ENCODE measurements at places on chromosomes 3 and 15.

GRCh38 chr3:85259748-85260147 is 301.0 kb downstream of the CADM2 start:
- DNase-seq, result no peak

GRCh38 chr15:28094732-28095521 is 4.2 kb downstream of the OCA2 start:
- DNase-seq, result no peak

DNA sequence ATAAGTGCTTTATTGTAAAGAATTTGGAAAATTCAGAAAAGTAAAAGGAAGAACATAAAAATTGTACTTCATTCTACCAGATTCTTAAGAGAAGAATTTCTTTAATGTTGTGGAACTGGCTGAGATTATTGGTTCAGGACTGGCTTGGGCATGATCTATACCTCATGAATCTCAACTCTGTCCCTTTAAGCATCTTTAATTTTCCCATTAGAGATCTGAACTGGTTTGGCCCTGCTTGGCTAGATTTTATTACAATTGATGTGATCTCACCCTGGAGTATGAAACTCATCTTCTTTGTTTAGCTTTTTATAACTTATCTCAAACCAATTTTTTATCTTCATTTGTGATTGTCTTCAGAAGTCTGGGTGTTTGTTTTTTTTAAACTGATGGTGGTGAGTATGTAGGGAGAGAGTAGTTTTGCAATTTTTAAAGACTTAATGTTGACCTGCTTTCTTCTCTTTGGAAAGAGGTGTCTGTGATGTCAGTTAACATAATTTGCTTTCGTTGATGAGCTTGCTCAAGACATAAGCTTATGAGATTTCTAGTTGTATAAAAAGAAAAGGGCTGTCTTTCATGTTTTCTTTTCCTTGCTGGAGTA is 61.9 kb downstream of the ZNF609 start:
- no peak for DNase-seq

- DNase-seq, result no peak
These were observed 527.1 kb upstream of the GOLIM4 start for GRCh38 chr3:168622795-168623194.

- no peak for DNase-seq
These were observed 61.8 kb upstream of the CMSS1 start for GRCh38 chr3:99755831-99756230.

- no peak for DNase-seq
These were observed 239.4 kb upstream of the ZPLD1 start for GRCh38 chr3:102195198-102195948.

- DNase-seq, result no peak
These were observed 11.1 kb upstream of the PLAAT1 start for GRCh38 chr3:193229851-193230420.

GRCh38 chr3:44926172-44926571 is 49.8 kb downstream of the ZDHHC3 start:
- DNase-seq, result no peak

DNA sequence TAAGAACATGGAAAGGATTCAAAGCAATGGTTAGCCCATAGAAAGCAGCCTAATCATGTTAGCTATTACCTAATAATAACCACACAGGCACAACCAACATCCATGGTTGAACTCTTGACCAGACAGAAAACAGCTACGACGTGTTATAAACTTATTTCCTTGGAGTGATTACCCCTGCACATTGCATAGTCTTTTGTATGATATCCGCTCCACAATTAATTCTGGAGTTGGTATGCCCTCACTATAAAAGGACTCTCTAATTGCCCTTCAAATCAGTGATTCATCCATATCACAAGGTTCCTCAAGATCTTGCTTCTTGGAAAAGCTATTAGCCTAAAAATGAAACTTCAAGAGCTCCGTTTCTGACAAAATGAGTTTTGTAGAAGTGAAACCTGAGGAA is 117.9 kb downstream of the SYNPR start:
- DNase-seq, result no peak

DNA sequence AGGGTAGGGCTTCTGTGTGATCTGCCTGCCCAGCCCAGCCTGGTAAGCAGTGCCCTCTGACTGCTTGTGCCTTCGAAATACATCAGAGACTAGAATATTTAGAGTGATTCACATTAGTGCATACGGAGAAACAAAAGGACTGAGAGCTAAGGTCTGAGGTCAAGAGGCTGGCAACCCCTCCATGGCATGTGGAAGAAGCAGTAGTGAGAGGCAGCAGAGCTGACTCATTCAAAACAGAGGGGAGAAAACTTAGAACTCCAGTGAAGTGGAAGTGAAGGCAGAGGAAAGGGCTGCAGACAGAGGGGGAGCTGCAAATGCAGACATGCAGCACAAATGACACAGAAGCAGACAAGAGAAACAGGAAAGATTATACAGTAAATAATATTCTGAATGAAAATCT is 61.6 kb downstream of the ULK4 start:
- DNase-seq, result no peak

- no peak for DNase-seq
These were observed 29.3 kb upstream of the ST3GAL6 start for GRCh38 chr3:98733812-98734281.

DNA sequence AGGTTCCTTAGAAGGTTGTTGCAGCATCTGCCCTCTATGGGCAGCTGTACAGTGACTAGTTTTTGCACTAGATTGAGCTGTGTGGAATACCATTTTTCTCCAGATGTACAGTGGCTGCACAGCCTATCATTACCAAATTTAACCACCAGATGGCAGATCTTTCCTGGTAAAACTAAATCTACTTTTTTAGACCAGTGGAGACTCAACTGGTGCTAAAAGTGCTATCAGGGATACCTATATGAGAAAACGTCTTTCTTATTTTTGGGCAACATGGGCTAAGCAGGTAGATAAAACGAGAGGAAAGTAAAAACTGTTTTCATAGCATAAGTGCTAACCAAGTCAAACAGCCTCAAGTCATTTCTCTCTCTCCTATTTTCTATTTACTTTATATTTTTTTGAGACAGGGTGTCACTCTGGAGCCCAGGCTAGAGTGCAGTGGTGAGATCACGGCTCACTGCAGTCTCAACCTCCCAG is 21.2 kb downstream of the IGSF10 start:
- peak; percentile 46 for DNase-seq

DNA sequence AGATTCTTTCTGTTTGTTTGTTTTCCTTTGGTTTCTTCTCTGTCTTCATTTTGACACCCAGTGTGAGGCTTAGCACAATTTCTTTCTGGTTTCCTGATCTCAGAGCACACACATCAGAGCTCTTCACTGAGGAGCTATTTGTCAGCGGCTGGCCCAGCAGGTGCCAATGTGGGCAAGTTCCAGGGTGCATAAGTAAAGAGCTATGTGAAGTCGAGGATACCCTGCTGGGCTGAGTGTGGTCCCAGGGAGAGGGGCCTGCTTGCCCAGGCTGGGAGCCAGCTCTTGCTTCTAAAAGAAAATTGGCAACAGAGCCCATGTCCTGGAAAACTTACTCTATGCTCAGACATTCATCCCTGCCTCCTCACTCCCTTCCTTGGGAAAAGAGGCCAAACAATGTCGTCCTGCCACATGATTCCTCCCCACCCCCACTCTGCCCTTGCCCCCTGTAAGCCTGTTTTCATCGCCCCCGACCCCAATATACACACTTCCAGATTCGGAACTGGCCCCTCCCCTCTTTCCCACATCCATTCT is 101.2 kb downstream of the ST8SIA2 start:
- DNase-seq, result no peak

- peak; percentile 21 for DNase-seq
These were observed 777 bp downstream of the LOXL1 start for GRCh38 chr15:73927003-73927475.

DNA sequence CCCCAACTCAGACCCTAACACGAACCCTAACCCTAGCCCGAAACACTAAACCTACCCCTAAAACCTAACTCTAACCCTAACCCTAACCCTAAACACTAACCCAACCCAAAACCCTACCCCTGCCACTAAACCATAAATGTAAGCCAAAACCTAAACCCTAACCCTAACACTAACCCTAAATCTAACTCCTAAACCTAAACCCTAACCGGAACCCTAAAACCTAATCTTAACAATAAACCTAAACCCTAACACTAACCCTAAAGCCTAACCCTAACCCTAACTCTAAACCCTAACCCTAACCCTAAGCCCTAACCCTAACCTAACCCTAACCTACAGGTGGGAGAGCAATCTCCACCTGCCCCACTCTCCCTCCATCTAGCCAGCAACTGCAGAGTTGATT is 152.3 kb downstream of the OR4M2 start:
- no peak for DNase-seq

DNA sequence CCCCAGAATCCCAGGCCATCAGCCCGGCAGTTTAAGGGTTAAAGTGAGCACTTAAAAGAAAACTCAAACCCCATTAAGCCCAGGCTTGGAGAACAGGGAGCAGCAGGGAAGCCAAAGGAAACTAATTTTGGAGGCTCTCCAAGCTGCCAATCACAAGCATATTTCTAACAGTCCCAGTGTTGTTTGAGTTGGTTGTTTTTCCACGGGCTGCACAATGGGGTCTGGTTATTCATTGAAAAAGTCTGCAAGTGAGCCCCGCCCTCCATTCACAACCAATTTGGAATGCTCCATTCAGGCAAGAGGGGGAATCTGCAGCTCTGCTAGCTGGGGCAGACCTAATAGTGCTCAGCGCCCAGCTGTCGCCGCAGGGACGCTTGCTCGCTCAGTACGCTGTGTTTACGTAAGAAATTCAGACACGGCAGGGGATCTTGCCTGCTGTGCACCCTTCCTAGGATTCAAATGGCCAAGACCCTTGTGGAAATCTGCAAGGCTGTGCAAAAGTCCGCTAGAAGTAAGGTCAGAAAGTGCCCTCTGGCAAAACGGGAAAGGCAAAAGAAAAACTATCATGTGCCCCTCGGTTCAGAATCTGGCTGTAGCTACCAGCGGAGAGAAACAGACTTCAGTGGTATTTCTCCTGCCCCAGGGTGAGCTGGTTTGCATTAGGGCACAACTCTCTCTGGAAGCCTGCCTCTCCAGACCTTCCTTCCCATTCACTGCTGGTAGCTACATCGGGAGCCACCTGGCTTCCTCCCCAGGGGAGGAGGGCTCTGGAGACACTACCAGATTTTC is 11.0 kb downstream of the ETV5 start:
- DNase-seq, result peak; percentile 97

DNA sequence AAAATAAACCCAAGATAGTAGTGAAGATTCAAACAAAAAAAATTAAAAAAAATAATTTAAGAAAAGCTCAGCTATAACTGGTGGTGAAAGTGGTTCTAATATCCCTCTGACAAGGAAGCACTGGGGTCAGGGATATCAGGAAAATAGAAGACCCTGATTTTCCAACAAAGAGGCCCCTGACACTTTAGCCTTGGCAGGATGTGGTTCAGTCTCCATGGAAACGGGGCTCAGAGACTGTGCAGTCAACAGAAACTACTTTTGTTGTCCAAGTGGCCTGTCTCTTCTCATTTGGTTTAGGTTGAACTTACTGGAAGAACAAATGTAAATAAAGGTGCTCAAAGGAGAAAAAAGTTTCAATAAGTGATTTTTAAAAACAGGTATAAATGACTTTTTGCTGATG is 27.2 kb downstream of the INTS14 start:
- DNase-seq, result no peak

- no peak for DNase-seq
These were observed 436.4 kb upstream of the RBMS3 start for GRCh38 chr3:28844298-28845005.

- DNase-seq, result no peak
These were observed 33.9 kb upstream of the SLC41A3 start for GRCh38 chr3:126117786-126118185.

GRCh38 chr3:57756528-57757401 is 656 bp downstream of the SLMAP start:
- no peak for DNase-seq

DNA sequence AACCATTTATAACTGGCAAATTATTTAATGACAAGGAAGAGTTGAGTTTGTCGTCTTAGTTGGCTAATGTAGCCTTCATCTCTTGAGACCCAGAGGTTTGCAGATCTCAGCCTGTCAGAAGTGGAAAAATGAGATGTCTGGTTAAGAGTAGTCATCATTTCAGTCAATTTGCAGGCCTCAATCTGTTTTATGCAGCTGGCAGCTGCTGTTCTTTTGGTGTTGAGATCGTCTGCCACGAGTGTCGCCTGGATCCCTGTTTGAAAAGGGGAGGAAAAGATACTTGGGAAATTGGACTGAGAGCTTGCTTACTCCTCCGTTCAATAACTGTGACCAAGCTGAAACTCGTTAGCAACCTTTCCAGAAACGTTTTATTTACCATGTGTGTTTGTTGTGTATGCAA is 2.3 kb downstream of the PHLDB2 start:
- DNase-seq, result no peak

DNA sequence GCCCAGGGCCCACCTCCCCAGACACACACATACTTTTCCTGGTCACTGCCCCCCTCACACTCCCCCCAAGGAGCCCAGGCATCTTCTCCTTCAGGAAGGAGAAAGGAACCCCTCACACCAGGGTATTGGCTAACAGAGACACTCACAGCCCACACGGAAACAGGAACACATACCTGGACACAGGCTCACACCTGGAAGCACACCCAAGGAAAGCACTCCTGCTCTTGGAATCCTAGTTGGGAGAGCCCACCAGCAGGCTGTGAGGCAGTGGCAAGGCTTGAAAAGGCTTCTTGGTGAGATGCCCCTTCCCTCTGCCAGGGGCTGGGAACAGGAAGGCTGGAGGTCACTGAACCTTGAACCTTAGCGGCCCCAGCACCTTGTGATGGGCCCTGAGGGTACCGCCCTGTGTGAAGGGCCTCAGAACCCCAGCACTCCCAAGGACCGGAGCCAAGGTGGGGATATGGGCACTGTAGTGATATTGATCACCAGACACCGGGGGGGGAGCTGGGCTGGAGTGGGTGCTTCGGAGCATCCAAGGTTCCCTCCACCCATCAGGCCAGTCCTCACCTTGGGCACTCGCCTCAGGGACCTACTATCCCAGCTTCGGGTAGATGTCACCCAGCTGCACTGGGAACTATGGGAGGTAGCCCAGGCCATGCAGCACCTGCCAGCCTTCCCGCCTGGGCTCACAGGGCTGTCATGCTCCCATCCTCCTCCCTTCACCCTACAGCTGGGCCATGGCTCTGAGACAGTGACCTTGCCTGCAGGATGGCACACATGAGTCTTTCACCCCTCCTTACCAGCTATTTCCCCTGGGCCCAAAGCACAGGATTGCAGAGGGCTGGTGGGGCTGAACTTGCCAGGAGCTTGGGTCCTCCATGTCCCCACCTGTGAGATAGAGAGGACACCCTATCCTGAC is 16.4 kb downstream of the MYL3 start:
- DNase-seq, result no peak

- DNase-seq, result no peak
These were observed 8.0 kb downstream of the TLR9 start for GRCh38 chr3:52217409-52217805.

GRCh38 chr15:27831384-27832236 is 267.5 kb downstream of the OCA2 start:
- DNase-seq, result no peak

DNA sequence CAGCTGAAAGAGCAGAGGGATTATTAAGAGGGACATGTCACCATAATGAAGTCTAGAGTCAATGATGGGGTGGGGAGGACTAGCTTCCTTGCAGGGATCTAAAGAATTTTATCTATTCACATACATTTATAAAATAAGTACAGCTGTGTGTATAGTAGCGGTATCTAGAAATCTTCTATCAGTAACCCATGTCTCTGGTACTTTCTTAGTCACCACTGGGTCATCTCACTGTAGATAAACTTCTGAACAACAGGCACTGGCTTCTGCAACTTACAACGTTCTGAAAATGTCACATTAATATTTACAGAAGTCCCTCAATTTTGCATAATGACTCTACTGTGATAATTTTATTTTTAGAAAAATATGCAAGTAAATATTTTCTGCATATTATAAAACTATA is 401.7 kb downstream of the TBC1D5 start:
- no peak for DNase-seq

All from NCI-H1417 treated with DMSO at 0.1 percent for 48 hours (cell line).